ENCODE measurements at places on chromosomes 5 and 9.

DNA sequence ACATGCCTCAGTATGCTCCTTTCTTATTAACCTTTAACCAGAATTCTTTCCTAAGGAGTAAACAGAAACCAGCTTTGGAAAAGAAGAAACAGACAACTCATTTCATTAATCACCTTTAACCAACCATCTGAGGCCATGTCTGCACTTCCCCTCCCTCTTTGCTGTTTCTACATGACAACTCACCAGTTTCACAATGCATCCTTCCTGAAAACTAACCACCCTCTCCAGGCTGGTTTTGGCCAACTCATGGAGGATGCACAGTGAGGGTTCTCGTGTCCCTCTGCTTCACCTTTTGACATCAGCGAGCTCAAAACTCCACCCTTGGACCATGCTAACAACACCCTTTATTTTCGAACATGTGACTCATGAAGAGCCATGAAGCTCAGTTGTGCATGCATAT, 244.1 kb downstream of the ELAVL2 start:
- DNase-seq = no peak

DNA sequence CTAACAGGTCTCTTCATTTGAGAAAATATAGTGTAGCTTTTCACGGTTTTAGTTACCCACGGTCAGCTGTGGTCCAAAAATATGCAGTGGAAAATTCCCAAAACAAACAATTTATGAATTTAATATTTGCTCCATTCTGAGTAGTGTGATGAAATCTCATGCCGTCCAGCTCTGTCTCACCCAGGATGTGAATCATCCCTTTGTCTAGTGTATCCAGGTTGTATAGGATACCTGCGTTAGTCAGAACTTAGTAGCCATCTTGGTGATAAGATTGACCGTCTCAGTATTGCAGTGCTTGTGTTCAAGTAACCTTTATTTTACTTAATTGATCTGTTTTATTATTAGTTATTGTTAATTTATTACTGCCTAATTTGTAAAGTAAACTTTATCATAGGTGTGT, 41.1 kb downstream of the NDUFS4 start:
- DNase-seq = no peak

- DNase-seq = no peak
These were observed 5.5 kb downstream of the MAN2A1 start for GRCh38 chr5:109695005-109695926.

DNA sequence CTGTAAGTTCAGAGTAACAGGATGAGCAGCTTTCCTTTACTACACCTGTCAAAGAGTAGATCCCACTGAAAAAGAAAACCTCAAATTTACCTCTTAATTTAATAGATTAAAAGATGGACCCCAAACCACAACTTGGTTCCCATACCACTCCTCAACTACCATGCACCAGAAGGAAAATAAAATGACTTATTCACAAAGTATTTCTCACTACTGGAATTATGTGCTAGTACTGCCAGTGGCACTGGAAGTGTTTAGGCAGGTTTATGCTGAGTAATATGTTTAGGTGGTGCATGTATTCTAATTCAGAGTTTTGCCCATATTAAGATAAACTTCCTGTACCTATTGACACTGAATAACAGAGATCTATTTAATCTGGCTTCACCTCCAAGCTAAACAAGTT, 6.6 kb downstream of the PLK2 start:
- DNase-seq = peak; percentile 15

DNA sequence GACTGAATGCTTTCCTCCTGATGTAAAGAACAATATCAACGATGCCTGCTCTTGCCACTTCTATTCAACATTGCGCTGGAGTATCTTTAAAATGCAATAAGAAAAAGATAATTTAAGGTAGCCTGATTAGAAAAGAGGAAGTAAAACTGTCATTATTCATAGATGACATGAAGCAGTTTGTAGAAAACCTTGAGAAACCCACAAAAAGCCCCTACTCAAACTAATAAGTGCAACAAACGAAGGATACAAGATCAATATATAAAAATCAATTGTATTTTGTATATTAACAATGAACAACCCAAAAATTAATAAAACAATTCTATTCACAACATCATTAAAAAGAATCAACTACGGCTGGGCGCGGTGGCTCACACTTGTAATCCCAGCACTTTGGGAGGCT, 76.4 kb upstream of the CKMT2 start:
- DNase-seq = no peak

DNA sequence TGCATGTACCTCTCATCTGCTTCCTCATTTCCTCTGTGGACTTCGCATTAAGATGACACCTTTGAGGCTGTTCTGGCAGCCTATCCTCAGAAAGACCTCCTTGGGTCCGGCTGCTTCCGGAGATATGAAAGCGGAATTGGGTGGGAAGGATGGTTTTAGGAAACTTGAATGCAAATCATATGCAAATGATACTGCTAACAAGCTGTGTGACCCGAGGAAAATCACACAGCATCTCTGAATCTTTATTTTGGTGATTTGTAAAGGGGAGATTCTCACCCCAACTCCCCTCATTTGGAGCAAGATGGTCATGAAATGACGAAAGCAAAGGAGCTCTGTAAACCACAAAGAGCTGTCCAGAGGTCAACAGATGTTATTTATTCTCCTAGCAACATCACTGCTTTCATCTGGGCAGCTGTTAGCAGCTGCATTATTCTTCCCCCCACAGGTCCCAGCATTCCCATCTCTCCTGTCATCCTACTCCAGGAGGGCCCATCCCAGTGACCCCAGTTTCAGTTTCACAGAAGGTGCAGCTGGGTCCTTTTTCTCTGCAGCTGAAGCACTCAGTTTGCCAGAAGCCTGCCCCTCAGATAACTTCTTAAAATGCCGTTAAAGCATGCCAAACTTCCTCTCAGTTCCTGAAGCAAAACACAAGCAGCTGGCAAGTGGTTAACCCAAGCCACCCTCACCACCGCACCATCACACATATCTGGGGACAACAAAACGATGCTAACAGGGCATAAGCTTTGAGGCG, 269.5 kb downstream of the SEC61B start:
- no peak for DNase-seq

DNA sequence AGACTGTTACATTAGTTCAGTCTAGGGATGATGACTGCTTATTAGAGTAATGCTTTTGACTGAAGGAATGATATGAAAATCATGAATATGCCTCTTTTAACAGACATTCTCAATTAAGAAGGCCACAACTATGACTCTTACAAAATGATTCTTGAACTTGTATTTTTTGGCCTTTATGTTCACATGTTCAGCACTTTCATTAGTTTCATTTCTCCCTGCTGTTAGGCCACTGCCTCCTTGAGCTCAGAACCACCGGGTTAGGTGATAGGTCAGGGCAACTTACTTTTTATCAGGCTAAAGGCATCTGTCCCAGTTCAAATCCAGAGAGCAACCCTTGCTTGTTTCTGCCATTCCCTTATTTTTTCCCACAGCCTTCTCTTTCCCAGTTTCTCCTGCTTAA, 235.2 kb upstream of the ELL2 start:
- DNase-seq = no peak

- DNase-seq = no peak
These were observed 92.3 kb downstream of the LMX1B start for GRCh38 chr9:126705767-126706697.

GRCh38 chr9:126533926-126534310, 79.8 kb upstream of the LMX1B start:
- DNase-seq = no peak

DNA sequence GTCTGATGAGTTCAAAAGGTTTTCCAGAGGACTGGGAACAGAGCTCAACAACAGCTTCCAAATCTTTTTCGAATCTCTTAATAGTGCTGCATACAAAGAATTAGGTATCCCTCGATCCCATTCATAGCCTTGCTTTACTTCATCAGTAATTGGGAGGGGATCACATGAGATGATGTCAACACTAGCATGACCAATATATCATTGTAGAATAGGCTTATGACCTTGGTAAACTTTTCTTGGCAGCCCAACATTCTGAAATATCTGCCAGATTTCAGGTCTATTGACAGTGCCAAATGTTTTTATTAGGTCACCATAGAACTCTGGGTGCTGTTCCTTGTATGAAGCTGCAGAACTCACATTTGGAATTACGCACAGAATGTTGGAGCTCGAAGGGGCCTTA, 228.9 kb downstream of the FGF10 start:
- DNase-seq = no peak

DNA sequence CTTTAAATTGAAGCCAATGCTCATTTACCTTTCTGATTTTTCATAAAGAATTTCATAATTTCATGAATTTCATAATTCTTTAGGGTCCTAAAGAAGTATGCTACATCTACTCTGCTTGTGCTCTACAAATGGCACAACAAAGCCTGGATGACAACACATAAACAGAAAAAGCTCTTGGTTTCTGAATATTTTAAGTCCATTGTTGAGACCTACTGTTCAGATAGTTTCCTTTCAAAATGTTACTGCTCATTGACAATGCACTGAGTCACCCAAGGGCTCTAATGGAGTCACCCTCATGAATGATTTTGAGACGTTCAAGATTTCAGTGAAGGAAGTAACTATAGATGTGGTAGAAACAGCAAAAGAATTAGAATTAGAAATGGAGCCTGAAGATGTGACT, 74.1 kb downstream of the SLCO4C1 start:
- DNase-seq = no peak

GRCh38 chr9:113957821-113958341, 81.8 kb downstream of the ZNF618 start:
- DNase-seq = peak; percentile 11

DNA sequence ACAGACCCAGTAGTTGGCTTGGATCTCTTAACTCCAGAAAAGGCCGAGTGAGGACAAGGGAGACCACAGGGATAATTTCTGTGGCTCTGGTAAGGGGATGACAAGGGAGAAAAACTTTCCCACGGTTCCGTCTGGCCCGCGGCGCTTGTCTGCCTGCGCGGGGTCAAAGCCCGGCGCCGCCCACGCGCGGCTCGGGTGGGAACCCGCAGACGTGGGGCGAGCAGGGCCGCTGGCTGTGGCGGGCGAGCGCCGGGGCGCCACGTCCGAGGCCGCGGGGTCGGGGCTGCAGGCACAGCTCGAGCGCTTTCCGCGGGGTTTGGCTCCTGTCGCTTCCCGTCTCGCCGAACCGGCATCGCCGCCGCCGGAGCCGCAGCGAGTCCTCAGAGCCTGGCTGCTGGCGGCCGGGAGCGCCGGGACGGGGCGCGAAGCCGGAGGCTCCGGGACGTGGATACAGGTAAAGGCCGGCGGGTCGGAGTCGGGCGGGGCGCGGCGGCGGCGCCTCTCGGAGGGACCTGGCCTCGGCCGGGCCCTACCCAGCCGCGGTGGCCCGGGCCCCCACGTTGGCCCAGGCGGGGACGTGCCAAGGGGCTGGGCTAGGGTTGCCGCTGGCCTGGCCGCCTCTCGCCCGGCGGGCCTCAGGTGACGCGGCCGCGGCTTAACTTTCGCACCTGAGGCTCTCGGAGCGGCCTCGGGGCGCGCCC, at the start of gene RNF180:
Gene RNF180, plus strand, starts transcription at position 344 of the 701 bp plus-strand sequence. CDS start 34,965 bp downstream, outside the sequence.
- peak; percentile 21 for DNase-seq

DNA sequence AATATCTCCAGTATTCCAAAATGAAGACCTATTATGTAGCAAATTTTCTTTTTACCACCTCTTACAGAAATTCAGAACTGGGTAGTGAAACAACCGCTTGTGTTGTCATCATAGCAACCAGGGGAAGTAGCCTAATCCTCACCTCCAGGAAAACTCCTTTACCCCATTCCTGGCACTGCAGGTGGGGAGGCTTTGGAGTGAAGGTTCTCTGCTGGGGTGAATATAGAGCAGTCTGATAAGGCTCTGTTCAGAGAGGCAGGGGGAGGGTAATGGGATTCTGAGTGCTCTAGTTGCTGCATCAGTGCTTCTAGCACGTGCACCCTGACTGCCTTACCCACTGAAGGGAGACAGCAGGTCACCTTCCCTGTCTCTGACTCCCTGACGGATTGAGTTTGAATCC, 116.2 kb downstream of the MAN2A1 start:
- DNase-seq = no peak

GRCh38 chr9:128175726-128176125, 15.6 kb downstream of the CIZ1 start:
- DNase-seq = no peak

DNA sequence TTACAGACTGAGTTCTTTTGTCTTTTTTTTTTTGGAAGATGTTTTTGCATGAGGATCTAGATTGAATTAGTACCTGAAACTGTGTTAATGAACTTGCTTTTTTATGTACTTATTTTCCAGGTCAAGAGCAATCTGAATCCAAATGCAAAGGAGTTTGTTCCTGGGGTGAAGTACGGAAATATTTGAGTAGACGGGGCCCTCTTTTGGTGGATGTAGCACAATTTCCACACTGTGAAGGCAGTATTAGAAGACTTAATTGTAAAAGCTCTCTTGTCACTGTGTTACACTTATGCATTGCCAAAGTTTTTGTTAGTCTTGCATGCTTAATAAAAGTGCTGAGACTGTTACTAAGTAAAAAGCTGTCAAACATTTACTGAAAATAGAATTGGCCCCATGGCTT, 14.5 kb downstream of the SLC23A1 start:
- no peak for DNase-seq

DNA sequence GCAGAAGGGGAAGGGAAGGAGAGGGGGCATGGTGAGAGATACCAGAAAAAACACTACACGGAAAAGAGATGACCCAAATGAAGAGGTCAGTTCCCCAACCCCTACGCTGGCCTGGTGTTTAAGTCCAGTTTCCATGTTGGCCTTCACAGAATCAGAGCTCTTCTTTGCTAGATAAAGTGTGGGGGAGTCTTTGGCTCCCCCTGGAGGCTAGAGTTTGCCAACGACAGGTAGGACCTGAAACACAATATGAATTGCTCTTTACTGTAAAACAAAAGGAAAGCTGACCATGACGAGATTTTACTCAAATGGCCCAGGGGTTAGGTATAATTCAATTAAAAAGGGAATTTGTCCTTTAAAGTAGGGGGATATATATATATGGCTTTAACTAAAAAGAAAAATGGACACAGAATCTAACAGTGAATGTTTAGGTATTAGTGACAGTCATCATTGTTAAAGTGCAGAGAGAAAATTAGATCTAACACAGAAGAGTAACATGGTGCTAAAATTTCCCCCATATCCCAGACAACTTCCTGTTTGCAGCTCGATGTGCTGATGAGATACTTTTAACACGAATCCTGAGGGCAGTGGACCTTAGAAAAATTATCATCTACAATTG, 92.0 kb downstream of the SV2C start:
- peak; percentile 73 for DNase-seq

DNA sequence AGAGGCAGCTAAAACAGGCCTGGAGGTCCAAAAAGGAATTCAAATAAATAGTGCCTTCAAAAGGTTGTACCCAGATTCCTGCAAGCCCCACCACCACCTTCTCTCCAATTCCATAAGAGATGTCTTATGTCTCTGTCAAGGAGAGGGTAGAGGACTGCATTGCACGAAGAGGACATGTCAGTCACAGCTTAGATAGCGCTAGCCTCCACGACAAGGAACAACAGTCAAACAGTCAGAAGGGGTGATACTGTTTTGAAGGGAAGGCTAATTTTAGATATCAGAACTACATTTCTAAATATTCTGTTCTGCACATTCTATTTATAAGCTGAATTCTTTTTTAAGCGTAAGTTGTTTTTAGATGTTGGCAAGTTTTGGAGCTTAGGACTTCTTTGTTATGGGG, 34.2 kb downstream of the PLAC8L1 start:
- no peak for DNase-seq

DNA sequence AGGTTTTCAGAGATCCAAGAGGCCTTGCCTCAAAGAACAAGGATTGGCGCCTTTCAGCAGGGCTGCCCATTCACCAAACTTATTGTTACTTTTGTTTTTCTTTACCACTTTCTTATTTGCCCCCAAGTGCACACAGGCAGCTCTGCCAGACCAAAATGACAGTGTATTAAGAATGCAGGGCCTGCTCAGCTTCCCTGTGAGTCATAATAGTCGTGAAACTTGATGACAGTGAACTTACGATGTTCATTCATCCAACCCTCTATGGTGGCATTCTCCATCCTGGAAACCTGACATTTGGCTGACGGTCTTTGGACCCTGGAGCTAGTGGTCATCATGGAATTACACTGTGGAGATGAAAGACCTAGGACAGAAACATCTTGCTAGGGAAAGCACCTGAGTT, 44.3 kb downstream of the UBE2QL1 start:
- DNase-seq = no peak

Measured in dermis microvascular lymphatic vessel endothelial cell (primary cell).